ENCODE measurements at places on chromosomes 1 and 21.

GRCh38 chr1:43134068-43134467, 38.0 kb downstream of the EBNA1BP2 start:
- no peak for DNase-seq

DNA sequence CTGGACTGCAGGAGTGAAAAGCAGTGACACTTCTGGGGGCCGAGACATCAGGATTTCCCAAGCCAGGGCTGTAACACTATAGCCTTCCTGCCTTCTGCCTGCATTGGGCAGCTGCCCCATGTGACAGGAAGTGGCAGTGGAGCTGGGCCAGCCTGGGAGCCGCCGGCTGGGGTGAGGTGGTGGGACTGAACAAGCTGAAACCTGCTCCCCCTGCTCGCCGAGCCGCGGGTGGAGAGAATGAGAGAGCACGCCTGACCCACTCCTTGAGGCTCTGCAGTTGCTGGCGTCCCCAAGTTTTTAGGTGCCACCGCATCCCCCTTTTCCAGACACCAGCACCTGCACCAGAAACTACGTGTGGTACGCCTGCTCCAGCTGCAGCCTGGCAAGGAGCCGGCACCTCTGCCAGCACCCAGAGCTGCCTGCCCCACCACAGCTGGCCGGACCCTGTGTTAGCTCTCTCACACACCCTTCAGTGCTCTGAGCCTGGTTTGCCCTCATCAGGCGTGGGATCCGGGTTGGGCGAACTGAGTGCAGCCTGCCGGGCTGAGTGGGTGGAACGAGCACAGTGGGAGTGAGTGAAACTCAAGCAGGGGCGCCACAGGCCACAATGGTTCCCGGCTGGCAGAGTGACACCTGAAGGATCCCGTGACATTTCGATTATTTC, 119.4 kb downstream of the AKT3 start:
- no peak for DNase-seq

DNA sequence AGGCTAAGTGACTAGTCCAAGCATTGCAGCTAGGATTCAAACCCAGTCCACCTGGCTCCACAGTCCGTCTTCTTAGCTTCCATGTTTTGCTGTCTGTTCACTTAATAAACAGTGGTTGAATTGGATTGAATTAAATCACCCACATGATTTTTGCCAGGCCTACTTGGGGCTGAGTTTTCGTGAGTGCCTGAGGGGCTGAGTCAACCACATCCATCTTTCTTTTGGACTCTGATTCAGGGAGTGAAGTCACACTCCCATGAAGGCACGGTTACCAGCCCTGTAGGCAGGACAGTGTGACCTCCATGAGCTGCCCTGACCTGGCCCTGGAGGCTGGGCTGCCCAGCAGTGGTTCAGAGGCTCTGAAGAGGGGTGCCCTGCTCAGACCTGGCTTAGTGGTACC, 123.7 kb downstream of the ACTL8 start:
- no peak for DNase-seq

GRCh38 chr1:22611530-22611947, 24.9 kb upstream of the C1QA start:
- DNase-seq, result no peak

DNA sequence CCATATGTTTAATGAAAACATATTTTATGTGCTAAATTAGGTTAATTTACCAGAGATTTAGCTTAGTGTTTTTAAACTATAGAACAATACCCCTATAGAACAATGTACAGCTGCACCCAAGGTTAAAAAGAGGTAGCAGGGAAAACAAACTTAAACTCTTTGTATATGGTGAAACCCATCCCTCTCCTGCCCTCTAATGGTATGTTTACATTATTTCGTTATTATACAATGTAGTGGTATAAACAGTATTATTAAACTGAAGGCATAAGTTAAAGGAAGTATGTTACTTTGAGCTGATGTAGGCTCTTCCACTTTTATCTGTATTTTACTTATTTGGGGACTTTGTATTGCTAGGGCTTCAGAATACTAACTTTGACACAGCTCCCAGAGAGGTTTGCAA, 16.7 kb upstream of the ZYG11A start:
- no peak for DNase-seq

- DNase-seq, result no peak
Observed at GRCh38 chr1:2310332-2311183, 80.8 kb downstream of the MORN1 start.

GRCh38 chr1:74674278-74675048, 871 bp upstream of the ERICH3 start:
- DNase-seq, result no peak

GRCh38 chr1:19484798-19485361, 459 bp downstream of the CAPZB start:
- DNase-seq, result no peak

- no peak for DNase-seq
Observed at GRCh38 chr1:74571891-74572290, 59.5 kb upstream of the LRRC53 start.

DNA sequence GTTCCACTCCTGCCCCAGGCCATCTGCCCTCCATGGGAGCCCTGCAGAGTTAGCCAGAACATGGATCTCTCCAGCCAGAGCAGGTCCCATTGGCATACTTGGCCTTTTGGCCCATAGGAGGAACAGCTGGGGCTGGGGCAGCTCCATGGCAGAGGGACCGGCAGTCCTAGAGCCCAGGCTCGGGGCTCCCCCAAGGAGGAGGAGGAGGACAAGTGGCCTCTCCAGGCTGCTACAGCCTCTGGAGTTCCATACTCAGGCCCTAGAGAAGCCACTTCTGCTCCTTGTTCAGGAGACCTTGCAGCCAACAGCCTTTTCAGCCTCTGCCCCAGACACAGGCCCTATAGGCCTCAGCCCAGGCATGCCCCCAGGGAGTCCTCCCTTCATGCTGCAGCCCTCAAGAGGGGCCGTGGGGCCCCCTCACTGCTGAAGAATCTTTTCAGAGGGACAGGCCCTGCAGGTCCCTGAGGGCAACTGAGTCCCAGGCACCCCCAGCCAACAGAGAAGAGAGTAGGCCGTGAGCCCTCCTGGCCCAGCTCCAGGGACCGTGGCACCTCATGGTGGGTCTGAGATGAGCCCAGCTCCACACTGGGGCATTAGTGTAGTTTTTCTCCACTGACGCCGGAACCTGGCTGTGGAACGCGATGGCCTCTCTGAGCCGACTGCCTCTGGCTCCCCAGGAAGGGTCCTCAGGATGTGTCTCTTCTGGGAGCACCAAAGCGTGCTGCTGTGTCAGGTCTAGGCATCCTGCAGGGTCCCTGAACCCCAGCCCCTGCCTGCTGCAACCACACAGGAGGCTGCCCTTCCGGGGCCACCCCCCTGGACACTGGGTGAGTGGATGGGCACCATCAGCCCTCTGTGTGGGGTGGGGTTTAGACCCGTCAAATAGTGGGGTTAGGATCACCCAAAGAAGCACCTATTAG, 297.6 kb upstream of the VAMP3 start:
- DNase-seq, result no peak

DNA sequence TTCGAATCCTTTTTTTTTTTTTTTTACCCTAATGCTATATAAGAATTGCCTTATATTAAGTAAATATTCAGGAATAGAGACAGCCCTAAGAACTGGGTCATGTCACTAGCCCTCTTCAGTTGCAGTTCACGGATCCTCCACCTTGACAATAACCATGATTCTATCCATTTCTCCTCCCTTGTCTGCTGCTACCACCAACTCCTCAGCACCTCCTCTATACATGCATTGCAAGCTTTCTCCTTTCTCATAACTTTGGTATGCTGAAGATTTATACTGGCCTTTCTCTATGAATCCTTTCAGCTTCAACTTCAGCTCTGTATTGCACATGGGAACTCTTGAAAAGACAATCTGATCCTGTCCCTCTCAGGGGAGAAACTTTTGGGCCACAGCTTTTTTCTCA, 14.3 kb upstream of the DR1 start:
- no peak for DNase-seq

DNA sequence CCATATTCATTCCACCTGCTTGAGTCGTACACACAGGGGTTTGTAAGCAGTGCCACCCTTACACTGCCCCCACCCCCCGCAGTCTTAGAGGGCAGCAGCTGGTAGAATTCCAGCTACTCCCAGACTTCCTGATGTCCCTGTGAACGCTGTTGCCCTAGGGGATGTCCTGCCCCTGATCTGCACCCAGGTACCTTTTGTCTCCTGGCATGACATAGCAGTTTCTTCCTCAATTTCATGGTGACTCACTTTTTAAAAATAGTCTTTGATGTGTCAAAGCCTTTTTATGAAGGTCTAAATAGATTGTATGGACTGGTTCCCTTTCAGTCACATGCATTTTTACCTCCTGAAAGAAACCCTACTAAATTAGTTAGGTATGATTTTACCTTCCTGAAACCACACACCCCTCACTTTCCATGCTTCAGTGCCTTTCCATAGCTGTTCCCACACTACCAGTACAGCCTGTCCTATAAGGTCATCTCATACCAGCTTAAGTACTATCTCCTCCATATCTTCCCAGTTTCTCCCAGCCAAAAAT, 76.4 kb downstream of the ST3GAL3 start:
- DNase-seq, result no peak

- no peak for DNase-seq
Observed at GRCh38 chr1:175498002-175498401, 245.4 kb downstream of the TNR start.

- no peak for DNase-seq
Observed at GRCh38 chr21:27298465-27298864, 331.6 kb upstream of the ADAMTS5 start.

DNA sequence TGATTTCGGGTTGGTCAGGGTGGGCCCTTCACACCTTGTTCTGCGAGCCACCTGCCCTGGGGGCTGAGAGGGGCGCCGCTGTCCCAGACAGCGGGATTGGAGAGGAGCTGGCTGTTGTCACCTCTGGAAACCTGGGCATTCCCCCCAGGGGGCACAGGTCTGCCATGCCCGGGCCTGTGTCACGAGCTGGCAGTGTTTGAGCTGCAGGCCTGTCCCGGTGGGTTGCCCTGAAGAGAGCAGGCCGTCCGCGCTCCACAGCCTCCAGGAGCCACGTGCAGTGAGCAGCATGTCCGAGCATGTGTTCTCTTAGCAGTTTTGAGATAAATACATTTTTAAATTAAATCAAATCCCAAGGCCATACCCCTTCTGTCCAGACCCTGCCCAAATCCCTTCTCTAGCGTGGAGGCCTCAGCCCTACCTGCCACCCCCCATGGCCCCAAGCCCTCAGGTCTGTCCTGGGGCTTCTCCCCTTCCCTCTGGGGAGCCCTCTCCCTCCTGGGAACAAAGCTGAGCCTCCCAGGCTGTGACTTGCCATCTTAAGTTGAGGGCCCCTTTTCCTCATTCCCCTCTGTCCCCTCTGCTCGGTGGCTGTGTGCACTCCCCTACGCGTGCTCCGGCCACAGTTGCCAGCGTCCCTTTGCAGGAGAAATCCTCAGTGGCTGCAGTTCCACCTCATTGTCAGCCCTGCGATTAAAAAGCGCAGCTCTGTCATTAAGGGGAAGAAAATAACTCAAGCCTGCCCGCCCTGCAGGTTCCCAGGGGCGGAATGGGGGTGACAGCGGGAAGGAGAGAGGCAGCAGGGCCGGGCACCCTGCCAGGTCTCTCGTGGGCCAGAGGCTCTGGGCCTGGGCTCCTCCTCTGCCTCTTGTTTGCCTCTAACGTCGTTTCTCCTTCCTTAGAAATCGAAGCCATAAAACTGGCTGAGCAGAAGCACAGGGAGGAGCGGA, 26.6 kb downstream of the SLX9 start:
- DNase-seq, result no peak

- no peak for DNase-seq
Observed at GRCh38 chr1:6241887-6242740, 1.9 kb upstream of the HES3 start.

GRCh38 chr1:224743608-224744164, 127.6 kb downstream of the CNIH3 start:
- DNase-seq, result no peak

DNA sequence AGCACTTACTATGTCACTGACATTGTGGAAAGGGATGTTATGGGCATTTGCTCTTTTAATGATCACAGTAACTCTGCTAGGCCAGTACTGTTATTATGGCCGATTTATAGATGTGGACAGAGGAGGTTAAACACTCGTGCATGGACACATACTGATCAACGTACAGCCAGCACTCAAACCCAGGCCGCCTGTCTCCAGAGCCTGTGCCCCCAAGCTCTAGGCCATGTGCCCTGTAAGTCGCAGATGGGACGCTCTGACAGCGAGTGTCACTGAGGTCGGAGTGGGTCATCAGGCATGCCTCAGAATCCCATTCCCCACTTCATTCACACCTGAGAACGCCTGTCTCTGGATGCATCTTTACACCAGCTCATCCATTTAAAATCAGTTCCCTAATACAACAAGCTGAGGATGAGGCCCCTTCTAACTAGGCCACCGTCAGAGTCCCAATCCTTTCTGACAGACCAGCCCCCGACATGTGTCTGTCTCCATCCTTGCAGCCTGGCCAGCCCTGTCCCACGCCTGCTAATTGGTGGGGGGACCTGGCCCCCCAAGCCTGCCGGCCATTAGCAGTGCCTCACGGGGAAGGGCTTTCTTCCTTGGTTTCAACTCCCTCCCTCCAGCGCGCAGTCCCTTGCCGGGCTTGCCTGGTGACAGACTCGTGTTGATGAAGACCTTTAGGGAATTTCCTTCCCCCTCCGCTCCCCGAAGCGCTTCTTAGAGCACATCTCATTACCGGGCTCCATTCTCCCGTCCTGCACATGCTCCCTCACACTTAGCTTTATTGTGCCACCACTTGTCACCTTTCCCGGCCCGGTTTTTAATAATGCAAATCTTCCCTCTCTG, 436.8 kb downstream of the KIF26B start:
- DNase-seq, result no peak

DNA sequence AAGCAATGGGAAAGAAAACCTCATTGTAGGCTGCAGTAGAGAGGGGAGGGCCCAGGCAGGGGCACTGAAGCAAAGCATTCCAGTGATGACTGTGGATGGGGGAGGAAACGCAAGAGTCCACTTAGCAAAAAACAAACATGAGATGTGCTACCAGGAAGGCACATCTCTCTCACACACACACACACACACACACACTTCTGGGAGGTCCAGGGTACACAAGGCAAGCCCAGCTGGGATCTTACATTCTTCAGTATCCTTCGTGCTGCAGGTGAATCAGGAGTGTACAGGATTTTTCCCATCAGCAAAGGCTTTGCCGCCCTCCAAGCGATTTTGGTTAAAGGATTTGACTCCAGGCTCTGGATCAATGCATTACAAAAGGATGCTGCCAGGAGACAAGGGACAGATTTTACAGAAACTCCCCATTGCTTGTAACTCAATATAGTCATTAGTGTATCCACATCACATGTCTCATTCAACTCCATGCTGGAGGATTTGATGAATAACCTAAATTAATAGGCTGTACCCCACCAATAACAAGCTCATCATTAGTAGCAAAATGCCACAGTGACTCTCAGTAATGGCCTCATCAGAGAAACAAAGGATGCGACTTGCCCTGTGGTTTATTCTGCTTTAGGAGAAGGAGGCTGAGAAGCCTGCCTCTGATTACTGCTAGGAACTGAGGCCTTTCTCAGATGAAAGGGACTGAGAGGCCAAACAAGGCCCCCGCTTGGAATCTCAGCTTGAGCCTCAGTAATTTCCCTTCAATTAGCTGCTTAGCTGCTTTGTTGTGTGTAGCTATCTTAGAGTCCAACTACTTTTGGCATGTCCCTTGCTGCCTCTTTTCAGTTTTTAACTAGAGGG, 41.6 kb downstream of the ABCA4 start:
- no peak for DNase-seq

GRCh38 chr1:6484826-6485167, 6.7 kb downstream of the PLEKHG5 start:
- no peak for DNase-seq

- no peak for DNase-seq
Observed at GRCh38 chr1:172089768-172090510, 248.6 kb downstream of the DNM3 start.
